Lung microvascular endothelial cell (primary cell): ENCODE measurements at places on chromosomes 1 and 21.

DNA sequence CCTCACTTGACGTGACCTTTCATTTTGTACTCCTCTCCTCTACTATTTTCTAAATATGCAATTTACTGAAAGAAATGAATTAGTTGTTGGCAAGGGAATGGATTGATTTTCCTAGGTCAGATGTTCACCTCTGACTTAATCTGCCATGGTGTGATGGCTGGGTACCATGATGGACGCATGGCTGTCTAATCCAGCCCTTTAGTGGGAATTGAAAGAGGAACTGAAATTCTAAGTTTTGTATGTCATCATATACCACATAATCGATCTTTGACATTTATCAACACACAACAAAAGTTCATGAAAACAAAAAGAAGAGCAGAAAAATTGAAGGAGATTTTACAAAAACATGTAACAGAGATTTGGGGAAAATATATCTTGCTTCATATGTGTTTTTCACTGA, 331.3 kb upstream of the SNX7 start:
- DNase-seq: no peak

DNA sequence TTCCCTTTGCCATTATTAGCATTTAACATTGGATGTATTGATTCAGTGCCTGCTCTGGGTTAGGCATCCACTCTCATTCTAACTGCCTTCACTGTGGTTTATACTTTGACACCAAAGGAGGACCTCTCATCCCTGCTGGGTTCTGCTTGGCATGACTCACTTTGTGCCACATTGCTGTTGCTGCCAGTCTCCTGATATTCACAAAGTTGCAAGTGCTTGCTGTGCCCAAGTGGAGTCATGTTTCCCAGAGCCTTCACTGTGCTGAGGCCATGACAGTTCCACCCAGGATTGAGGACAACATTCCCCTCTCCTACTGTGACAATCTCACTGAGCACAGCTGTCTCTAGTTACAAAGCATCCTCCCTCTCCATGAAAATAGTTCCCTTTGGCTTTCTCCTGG, 519.9 kb upstream of the USP24 start:
- no peak for DNase-seq

- DNase-seq: no peak
These were observed 178.7 kb downstream of the TNR start for GRCh38 chr1:175564723-175565122.

DNA sequence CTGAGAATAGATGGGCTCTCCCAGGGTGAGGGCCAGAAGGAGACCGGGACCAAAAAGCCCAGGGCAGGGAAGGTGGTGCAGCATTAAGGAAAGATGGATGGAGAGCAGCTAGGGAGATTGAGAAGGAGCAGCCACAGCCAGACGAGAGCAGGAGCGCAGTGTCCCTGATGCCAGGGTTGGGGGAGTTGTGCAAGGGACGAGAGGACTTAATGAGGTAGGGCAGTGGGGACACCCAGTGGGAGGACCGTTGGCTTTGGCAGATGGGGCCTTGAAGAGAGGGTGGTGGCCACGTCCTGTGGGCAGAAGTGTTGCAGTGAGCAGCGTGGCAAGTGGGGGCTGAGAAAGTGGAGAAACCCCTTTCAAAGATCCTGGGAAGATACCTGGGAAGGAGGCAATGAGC, 38.0 kb upstream of the KDM4A start:
- DNase-seq: no peak

GRCh38 chr1:20847611-20848080, 60.5 kb upstream of the HP1BP3 start:
- DNase-seq: peak; percentile 65

GRCh38 chr1:79519084-79519760, 512.7 kb upstream of the ADGRL4 start:
- DNase-seq: no peak

GRCh38 chr1:90911353-90911752, 110.5 kb downstream of the ZNF644 start:
- DNase-seq: no peak

DNA sequence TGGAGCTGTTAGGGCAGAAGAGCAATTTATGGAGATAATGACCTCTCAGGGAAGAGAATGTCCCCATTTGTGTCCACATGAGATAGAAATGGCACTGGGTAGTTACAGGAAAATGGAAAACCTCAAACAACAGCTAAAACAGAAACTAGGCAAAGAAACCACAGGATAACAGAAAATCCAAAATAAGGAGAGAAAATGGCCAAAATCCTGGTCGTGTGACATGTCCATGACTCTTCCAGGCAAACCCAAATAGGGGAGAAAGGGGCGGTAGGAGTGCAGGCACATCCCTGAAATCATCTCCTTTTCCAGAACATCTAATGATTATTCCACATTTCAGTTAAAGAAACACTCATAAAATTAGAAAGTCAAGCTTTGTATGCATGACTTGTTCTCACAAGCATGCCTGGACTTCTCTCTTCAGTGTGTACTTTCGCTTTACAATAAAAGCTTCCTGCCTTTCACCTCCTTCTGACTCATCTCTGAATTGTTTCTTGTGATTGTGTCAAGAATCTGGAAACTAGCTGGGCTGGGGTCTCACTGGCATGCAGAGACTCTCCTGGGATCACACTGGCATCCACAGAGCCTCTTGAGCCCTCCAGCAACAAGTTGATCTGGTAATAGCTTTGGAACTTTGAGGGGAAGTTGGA, 171.4 kb upstream of the ZP4 start:
- no peak for DNase-seq

DNA sequence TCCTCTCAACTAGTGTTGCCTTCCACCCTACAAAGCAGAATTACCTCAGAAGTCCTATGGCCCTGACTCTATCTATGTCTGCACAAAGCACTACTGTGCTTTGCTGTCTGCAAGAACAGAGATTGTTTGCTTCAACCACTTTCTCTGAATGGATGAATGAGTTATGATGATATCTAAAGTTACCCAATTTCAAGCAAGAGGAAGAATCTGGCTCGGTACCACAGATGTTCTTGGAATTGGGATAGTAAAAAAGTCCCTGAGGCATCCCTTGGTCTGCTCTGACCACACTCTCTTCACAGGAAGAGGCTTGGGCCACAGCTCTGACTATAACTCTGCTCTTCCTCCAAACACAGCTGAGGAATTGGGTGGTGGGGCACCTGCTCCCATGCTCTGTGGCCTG, 31.2 kb downstream of the MTARC1 start:
- no peak for DNase-seq

GRCh38 chr1:77906624-77907023, 18.2 kb downstream of the NEXN start:
- DNase-seq: no peak

- DNase-seq: no peak
These were observed 391.8 kb downstream of the CAMTA1 start for GRCh38 chr1:7177021-7177420.
